Esophagus mucosa (tissue), 1 donor: ENCODE measurements at places on chromosomes 3 and 15. TPM values are rescaled to one million over a fixed set of nuclear protein-coding genes. Genes with fewer than 3 reads are reported as not detected.

GOLGA6A gene
- 0.08 TPM for total RNA-seq

TERC gene
- 10.6 TPM for total RNA-seq

ALDH1L1 gene
- total RNA-seq, result 4.5 TPM

ZNF80 gene
- total RNA-seq, result not detected

SOX14 gene
- not detected for total RNA-seq

ATP2B2 gene
- 0.24 TPM for total RNA-seq

GRAMD1C gene
- total RNA-seq, result 5.0 TPM

BCHE gene
- 0.28 TPM for total RNA-seq

CD200 gene
- 1.1 TPM for total RNA-seq

GXYLT2 gene
- 2.2 TPM for total RNA-seq

NLGN1 gene
- 0.44 TPM for total RNA-seq

GRCh38 chr3:38588371-38588971 lies 61.0 kb downstream of the SCN5A start:
- ATAC-seq, result no peak

DNA sequence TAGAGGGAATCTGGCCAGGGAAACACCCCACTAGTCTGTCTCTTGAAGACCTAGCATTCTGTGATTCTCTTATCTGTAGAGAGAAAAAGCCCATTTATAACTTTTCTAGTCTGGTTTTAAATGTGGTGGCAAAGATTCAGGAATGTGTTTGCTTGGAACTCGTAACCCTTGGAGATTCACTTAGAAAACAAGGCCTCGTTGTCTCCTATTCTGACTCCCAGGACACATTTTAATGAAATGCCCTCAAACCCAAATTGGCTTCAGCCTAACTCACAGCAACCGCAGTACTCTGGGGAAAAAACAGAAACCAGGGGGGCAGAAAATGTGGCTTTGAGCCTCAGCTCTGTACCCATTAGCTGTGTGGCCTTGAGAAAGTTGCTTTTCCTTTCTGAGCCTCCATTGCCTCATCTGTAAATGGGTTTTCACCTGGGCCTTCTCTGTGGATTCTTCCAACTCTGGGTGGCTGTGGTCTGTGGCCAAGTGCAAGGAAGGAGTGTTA lies 36.5 kb downstream of the RPLP1 start:
- ATAC-seq, result no peak

GRCh38 chr3:190384309-190384756 lies 3.6 kb upstream of the CLDN16 start:
- ATAC-seq, result peak; percentile 87

- ATAC-seq, result no peak
These were observed 130.0 kb upstream of the SLC2A2 start for GRCh38 chr3:171156401-171157010.

DNA sequence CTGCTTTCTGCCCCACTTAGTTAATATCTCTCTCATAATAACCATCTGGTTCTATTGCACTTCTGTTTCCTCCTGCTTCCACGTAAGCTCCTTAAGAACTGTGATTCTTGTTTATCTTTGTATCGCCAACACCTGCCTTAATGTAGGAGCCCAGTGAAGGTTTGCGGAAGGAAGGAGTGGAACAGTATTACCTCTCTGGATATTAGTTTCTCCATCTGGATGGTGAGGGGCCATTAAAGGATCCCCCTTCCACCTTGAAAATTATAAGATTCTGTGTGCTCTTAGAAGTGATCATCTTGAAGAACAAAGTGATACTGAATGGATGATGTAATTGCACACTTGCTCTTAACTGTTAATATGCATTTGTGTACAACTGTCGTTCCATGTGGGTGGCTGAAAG lies 2.2 kb downstream of the CHRNA5 start:
- ATAC-seq, result no peak

DNA sequence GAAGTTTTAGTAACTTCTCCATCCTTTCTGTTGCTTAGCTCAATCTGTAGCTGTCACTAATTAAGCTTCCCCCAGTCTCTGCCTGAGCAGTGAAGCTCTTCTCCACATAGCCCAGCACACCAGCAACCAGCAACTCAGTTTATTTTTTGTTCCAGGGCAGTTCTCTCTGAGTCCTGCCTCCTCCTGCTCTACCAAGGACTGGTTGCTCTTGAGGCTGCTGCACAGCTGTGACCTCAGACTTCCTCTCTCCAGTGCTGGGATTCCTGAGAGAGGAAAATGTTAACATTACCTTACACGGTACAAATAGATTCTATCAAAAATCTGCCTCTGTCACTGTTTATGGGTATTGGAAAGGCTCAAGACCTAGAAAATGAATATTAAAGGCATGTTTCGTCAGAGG lies 294.7 kb downstream of the OXSM start:
- ATAC-seq, result no peak

GRCh38 chr3:15630646-15631350 lies 29.3 kb downstream of the BTD start:
- no peak for ATAC-seq

DNA sequence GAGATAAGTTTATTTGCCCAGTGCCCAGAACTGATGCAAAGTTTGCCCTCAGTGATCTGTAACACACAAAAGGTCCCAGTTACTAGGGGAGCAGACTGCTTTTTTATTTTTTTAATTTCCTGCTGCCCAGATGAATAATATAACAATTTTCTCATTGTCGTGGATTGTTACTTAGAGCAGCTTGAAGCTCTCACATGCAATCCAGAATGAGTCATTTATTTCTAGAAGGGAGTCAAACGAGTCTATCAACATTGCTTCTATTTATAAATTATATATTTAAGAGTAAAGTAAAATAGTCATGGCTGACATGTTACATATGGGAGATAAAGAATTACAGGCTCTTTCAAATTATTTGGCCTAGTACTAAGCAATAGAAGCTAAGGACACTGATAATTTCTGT lies 41.3 kb downstream of the MEIS2 start:
- peak; percentile 83 for ATAC-seq

DNA sequence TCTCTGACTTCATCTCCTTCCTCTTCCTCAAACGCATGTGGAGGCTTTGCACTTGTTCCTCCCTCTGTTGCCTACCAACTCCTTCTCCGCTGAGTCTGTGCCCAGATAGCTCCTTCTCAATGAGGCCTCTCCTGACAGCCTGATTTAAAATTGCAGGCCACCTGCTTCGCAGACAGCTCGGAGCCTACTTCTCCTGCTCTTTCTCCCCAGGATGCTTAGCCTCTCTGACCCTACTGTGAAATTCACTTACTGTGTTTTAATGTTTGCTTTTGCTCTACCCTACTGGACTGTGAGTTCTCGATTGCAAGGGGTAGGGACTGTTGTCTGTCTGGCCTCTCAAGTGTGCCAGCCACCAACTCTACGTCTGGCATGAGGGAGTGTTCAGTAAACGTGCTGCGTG lies 83.4 kb downstream of the EEFSEC start:
- ATAC-seq, result no peak

DNA sequence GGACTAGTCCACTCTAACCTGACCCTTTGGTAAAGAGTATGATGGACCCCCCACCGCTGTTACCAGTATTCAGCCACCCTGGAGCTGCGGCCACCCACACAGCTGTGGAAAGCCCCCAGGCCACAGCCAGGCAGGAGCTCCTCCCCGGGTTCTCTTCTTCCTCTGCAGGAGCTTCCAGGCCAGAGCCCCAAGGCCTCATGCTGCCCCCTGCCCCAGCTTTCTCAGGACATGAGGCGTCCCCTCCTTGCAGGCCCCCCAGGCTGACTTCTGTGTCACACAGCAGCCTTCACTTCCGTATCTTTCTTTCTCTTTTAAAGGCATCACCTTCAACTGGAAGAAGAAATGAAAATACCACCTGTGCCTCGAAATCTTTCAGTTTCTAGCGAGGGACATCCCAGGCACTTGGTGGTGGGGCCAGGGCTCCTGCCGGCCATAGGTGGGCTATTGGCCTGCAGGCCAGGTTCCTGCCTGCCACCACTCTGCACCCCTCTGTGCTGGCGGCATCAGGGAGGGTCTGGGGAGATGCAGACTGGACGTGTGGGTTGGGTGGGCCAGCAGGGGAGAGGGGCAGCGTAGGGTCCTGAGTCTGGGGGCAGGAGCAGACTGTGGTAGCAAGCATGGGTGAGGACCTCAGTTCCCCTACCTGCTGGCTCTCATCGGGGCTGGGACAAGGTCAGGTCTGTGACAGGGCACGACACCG lies 19.9 kb downstream of the KLF13 start:
- ATAC-seq, result no peak

DNA sequence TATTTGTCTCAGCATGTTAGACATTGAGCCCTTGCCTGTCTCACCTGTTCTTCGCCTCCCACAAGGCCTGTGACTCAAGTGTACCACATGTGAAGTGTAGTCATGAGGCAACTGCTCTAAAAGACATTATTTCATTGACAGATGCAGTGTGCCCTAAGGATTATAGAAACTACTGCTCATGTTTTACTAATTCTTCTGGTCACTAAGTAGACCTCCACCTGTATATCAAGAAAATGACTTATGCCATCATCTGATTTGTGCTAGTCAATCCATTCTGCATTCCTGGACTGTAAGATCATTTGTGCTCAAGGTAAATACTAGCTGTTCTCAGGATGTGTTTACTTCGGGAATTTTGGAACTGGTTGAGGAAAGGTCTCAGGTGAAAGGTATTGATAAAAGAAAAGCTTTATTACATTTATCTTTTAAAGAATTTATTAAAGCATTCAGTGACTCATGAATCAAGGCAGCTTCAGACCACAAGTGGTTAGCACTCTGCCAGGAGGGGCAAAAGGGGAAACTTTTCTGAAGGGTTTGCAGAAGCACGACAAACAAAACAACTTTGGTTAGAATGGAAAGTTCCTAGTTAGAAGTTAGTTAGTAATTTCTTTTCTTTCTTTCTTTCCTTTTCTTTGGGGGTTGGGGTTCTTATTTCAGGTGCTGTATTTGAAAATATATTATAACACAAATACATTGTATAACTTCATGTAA lies 465.3 kb upstream of the CBLB start:
- peak; percentile 93 for ATAC-seq

DNA sequence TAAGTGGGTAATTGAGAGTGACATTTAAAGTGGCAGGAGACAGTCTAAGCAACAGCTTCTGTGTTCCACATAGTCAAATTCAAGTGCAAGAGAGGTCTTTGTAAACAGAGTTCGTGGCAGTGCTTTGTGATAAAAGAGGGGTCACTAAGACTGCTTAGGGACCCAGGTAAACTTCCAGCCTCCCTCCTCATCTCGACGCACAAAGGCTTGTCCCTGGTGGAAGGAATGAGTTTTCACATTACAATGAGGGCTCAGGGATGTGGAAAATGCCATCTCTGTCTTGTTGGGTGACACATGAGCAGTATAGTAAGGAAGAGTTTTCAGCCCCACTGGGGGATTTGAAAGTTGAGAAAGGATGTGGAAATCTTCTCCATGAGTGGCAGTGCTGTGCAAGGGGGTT lies 7.3 kb downstream of the GMNC start:
- no peak for ATAC-seq

GRCh38 chr3:65347166-65347565 lies 659.4 kb upstream of the ADAMTS9 start:
- no peak for ATAC-seq

DNA sequence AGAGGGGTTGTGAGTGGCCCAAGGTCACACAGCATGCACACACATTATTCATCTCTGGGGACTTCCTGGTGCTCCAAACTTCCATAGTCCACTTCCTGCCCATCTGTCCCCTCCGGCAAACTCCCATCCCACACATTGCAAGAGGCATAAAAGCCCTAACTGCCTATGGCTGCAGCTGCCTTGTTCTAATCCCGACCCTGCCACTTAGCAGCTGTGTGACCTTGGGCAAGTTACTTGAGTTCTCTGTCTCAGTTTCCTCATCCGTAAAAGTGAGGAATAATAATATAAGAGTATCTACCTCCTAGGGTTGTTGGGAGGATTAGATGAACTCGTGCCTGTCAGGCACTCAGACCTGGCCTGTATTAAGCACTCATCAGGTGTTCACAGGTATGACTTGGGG lies 84.2 kb downstream of the SMAD6 start:
- no peak for ATAC-seq

DNA sequence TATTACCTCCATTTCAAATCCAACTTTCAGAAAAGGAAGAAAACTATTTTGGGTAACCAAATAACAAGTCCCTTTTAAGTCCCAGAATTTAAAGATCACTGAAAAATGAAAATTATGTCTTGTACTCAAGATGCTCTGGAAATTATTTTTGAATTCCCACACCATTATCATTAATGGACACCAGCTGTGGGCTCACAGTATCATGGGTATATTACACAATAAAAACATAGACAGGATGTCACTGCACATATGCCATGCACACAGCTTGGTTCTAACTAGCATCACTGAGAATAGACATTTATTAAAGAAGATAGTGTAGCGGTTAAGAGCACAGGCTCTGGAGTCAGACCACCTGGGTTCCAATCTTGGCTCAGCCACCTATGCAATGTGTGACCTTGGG lies 130.4 kb downstream of the FRMD5 start:
- ATAC-seq, result no peak

GRCh38 chr15:90872486-90873184 lies 4.2 kb downstream of the FURIN start:
- ATAC-seq, result peak; percentile 30

- no peak for ATAC-seq
These were observed 713.5 kb downstream of the GRM7 start for GRCh38 chr3:7574435-7574834.

- no peak for ATAC-seq
These were observed 31.0 kb upstream of the RAD18 start for GRCh38 chr3:8994226-8994625.

DNA sequence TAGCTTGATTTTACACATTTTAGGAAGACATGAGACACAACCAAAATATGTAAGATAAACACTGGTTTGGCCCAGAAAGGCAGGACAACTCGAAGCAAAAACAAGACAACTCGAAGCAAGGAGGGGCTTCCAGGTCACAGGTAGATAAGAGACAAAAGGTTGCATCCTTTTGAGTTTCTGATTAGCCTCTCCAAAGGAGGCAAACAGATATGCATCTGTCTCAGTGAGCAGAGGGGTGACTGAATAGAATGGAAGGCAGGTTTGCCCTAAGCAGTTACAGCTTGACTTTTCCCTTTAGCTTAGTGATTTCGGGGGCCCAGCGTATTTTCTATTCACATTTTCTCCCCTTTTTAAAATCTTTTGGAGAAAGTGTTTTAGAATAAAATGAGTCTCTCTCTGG lies 74.7 kb downstream of the GLDN start:
- ATAC-seq, result no peak

DNA sequence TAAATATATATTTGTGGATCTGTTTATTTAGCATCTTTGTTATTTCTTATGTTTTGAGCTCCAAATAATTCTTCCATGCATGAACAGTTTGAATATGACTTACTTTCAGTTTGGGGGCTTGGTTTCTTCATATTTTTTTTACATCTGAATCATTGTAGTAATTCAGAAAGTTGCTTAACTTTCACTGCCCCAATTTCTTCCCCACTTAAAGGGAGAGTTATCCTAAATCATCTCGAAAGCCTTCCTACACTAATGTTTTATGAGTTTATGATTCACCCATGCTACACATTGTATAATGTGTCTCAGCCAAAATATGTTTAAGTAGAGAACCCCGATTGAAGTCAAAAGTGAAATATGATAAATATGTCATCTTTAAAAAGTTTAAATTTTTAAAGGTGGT lies 47.8 kb downstream of the SPRED1 start:
- ATAC-seq, result no peak
